RCC 7860 (cell line): ENCODE measurements at places on chromosomes 5 and 9.

GRCh38 chr5:134125039-134126015, 10.8 kb downstream of the TCF7 start:
- DNase-seq: peak; percentile 88

GRCh38 chr5:159456722-159457465, 126.6 kb upstream of the IL12B start:
- DNase-seq: peak; percentile 76

DNA sequence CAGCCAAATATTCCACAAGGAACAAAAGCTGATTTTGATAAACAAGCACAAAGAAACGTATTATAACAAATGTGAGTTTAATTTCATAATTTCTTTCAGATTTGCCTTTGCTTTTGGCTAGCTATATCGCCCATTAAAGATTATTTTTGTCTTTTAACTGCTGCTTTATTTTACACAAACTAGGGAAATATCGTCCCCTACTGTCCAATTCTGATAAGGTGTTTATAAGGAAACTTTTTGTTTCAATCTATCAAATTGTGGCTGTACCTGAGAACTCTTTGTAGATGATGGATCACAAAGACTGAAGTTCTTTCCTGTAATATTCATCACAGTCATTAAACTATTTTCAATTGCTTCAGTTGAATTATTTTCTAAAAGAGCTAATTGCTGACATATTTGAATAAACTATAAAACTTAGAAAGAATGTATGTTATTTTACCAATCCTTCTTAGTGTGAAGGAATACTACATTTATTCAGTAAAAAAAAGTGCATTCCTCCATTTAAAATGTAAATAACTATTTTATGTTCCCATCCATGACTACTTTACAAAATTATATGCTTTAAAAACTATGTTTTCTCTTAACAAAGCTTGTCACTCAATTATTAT, 431.3 kb upstream of the ITGA1 start:
- no peak for DNase-seq

GRCh38 chr5:52903142-52903541, 86.0 kb upstream of the ITGA2 start:
- DNase-seq: no peak

DNA sequence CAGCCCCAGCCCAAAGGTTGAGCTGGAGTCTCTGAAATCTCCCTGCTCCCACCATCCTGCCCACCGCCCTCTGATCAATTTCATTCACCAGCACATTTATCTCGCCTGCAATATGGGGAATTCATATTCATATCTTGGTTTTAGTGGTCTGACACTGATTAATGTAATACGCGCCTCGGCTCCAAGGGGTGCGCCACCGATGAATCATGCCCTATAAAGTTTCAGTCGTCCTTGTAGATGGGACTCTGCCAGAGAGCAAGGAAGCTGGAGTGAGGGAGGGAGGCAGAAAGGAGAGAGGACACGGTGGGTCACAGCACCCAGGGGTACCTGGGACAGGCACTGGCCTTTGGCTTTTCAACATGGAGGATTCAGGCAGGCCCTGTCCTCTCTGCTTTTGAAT, 8.9 kb downstream of the IRX1 start:
- DNase-seq: no peak

DNA sequence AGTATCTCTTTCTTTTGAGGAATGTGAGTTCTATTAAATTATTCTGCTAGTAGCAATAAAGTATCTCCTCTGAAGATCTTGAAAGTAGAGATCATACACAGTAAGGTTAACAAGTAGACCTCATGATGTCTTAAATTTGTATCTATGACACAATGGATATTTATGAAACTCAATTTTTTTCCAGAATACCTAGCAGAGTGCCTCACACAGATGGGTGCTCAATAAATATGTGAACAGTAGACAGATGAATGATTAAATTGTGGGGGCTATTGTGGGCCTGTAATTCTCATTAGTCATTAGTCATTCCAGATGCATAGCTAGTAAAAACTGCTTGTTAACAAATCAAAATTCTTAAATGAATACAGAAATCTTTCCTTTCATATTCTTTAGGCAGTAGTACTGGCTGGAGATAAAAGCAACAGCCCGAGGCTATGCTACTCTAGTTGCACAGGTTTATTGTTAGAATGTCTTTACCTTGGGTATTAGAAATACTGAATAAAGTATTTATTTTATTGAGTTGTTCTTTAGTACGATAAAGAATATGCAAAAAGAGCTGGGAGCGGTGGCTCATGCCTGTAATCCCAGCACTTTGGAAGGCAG, 22.0 kb downstream of the CHD1 start:
- no peak for DNase-seq

GRCh38 chr9:107815782-107816560, 326.4 kb upstream of the KLF4 start:
- DNase-seq: no peak

- DNase-seq: no peak
Measured at GRCh38 chr9:78490231-78490630, 193.3 kb downstream of the PSAT1 start.

- no peak for DNase-seq
Measured at GRCh38 chr9:137319739-137320551, 17.9 kb upstream of the NRARP start.

- no peak for DNase-seq
Measured at GRCh38 chr5:51882647-51883046, 499.4 kb downstream of the ISL1 start.

DNA sequence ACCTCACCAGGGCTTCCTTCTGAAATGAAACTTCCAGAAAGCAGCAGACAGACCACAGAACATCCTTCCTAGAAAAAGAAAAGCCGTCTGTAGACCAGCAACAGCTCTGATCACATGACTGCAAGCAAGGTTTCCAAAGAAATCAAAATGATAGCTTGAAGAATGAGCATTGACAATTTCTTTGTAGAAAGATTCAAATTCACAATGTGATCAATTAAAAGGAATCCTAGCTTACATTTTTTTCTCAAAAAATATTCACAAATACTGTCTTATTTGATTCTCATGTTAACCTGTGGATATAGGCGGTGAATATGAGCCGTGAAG, 144.9 kb downstream of the MTX3 start:
- no peak for DNase-seq

DNA sequence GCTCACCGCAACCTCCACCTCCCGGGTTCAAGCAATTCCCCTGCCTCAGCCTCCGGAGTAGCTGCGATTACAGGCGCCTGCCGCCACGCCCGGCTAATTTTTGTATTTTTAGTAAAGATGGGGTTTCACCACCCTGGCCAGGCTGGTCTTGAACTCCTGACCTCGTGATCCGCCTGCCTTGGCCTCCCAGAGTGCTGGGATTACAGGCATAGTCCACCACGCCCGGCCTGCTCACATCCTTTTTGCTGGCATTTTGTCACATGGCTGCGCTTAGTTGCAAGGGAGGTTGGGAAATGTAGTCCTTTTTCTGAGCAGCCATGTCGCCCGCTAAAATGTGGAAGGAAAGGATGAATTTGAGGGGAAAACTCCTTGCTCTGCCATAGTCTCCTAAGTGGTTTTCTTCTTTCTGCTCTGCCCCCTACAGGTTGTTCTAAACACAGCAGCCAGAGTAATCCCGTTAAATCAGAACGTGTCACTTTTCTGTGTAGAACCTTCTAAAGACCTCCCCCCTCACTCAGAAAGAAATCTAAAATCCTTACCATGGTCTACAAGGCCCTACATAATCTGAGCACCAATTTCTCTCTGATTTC, 57.8 kb upstream of the HSPA9 start:
- DNase-seq: peak; percentile 11

DNA sequence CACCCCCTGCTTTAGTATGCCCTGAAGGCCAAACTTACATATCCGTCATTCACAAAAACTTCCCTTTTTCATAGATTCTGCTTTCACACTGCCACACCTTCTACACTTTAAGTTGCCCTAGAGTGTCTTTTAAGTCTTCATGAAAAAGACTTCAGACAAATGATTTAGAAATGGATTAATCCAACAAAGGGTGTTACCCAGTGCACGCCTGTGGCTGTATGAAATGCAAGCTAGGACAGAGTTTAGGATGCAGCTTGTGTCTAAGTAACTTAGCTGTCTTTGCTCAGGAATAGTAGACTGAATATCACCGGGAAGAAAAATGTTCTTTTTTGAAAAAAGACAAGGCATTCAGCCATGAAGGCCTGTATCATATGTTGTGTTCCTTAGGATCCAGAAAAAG, 210.0 kb downstream of the MPDZ start:
- no peak for DNase-seq

- no peak for DNase-seq
Measured at GRCh38 chr9:132810314-132810713, 67.8 kb downstream of the AK8 start.

DNA sequence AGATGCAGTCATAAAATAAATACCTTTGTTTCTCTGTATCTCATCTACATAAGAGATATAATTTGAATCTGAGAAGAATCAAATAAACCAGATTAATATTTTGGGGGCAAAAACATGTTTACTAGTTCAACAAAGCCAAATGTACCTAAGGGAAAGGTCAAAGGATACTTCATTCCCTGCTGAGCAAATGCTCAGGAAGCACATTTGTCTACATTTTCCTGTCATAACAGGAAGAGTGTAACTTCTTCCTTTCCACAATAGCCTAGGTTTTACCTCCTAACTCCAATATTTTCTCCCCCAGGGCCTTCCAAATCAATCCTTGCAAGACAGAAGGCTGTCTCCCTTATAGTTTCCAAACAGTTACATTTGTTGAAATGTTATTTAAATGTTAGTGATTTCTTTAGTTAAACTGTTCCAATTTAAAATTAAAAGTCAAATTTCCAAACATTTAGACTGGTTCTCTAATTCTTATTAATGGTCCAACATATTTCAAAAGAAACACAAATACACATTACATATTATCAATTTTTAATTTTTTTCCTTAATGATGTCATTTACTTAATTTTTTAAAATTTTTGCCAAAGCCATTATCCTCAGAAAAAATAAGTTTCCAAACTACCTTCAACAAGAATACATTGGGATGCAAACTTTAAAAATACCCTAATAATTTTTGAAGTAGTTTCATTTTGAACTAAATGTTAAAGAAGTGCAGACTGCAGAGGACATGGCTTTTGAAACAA, 67.8 kb downstream of the MEF2C start:
- DNase-seq: no peak

- no peak for DNase-seq
Measured at GRCh38 chr9:34553511-34554021, 30.8 kb upstream of the ENHO start.

DNA sequence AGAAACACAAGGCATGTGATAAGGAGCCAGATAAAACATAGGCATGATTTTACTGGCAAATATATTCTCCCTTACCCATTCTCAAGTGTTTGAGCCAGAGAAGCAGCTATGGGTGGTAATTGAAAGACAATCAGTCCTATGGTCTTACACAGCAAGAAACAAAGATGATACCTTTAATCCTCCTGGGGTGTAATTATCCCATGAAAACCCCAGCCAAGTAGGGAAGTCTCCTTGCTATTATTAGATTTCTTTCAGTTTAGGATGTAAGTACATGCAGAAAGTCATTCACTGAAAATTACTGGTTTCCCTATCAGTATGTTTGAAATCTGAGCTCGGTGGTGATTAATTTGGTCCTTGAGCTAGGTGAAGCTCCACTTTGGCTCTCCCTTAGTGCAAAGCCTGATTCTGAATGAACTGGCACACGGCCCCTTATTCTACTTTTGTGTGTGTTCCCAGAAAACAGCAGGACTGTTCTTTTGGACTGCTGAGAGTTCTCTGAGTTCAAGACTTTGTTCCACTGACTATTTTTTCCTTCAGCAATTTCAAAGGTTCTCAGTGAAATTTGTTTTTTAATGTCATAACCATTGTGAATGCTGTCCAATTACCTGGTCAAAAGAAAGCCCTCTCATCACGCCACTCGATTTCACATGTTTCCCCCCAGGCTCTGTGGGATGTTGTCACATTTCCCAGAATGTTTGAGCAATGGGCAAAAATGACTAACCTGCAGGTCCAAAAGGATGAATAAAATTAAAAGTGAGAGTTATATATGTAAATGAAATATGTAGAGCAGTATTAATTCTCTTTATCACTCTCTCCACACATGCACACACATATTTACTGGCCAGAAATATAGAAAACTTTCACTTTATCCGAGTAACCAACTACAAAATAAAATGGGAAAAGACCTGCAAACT, 343.0 kb downstream of the RAB3C start:
- DNase-seq: no peak

DNA sequence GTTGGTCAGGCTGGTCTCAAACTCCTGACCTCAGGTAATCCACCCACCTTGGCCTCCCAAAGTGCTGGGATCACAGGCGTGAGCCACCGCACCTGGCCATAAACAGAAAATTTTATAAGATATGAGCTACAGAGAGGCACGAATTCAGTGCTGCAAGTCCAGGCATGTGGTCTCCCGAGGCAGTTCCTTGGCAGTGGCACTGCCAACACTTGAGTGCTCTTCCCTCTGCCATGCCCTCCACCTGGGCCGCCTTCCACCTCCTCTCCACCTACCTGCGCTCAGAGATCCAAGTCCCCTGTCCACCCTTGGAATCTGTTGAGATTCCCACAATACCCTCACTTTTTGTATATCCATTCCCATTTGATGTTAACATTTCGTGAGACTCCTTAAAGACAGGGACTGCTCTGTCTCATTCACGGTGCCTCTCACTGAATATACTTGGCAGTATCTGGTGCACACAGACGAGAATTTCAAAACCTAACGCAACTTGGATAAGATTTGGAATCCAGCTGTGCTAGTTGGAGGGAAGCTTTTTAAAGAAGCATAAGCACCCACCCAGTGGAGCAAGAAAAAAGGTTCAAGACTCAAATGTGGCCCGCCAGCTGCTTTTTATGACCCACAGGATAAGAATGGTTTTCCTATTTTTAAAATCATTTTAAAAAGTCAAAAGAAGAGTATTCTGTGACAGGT, 68.3 kb downstream of the DCP2 start:
- DNase-seq: no peak

DNA sequence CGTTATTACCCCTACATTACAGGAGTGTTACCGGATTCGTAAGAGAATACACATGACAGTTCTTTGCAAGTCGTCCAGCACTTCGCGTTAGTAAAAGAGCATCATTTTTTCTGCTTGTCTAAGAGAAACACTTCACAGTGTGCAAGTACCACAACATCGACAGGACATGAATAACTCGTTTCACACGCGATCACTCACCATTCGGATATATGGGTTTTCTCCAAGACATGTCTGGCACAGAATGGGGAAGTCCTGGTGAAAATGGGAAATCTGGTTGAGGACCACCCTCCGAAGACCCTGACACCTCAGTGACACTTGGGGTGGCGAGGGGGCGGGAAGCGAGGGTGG, 642 bp downstream of the RBM22 start:
- no peak for DNase-seq
